ENCODE measurements at places on chromosomes 6 and 20.

DNA sequence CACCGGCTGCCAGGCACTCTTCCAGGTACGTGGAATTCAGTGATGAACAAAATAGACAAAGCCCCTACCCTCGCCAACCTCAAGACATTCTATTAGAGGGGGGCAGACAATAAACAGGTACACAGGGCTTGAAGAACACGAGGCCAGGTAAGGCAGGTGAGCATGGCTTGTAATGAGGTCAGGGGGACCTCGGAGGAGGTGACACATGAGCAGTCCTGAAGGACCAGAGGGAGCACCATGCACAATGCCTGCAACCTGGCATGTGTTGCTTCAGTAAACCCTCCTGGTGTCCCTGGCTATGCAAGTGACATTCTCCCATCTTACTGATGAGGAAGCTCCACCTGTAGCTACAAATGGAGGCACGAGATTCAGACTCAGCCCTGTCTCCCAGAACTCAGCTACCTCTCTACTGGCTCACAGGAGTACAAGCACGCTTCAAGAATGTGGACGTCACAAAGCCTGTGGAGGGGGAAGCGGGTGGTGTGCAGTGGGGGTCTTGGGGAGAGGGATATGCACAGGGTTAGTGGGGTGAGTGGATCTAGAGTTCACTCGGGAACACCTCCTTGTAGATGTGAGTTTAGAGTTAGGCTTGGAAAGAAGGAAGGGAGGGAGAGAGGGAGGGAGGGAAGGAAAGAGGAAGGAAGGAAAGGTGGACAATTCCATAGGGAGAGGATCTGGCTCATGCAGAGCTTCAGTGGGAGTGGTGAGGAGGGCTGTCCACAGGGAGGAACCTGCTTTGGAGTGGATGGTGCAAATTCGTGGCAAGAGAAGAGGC, 7.6 kb upstream of the MAPK13 start:
- no peak for ATAC-seq

DNA sequence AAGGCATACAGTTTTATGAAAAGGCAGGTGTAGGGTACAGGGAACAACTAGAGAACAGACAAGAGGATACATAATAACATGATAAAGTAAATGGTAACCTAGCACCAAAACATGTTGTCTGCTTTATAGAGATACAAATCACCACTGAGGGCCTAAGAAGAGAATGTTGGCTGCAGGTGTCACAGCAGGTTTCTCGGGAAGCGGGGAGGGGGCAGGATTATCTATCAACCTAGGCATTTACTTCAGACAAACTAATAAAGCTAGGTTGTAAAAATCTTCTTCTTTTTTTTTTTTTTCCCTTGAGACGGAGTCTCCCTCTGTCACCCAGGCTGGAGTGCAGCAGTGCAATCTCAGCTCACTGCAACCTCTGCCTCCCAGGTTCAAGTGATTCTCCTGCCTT, 22.7 kb downstream of the PIM1 start:
- ATAC-seq = no peak

DNA sequence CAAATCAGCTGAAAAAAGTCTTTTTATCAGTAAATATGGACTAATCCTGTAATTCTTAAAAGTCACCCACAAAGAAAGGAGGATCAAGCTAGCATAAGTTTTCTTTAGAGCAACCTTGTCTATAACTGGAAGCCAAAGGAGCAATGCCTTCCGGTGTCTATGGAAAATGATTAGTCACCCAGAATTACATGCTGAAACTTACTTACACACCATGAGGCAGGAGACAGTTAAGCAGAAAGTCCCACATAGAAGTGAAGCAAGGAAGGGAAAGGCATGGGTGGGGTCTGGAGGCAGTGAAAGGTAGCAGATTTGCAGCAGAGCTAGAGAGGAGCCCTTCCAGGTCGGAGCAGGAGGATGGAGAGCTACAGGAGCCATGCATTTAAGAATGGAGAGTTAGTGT, 153.7 kb upstream of the RIPOR2 start:
- peak; percentile 83 for ATAC-seq

- ATAC-seq = no peak
Observed at GRCh38 chr6:34102696-34103095, 43.2 kb downstream of the GRM4 start.

DNA sequence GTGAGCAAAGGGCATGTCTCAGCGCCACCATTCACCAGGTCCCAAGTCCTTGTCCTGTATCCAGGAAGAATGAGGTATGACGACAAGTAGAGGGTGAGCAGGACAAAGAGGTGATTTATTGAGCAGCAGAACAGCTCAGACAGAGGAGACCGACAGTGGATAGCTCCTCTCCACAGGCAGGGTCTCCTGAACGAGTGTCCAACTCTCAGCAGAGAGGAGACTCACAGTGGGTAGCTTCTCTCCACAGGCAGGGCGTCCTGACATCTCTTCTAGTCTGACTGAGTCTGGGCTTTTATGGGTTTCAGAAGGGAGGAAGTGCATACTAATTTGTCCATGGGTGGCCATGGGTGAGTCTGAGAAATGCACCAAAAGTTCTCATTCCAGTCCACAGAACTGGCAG, 204.7 kb downstream of the ANKRD60 start:
- ATAC-seq = no peak

DNA sequence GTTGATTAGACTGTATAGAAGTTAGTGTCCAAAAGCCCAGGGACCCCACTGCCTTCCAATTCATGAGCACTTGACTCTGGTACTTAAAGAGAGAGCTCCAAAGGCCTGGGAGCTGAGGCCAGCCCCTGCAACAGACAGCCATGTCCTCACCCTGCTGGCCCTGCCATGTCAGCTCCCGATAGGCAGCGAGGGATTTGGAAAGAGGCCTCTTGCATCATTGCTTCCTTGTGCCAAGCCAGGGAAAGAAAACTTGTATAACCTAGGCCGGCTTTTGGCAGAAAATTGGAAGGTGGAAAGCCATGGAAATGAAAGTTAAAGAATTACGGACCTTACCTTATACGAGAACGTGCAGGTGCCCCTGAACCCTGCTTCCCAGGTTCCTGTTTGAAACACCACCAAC, 8.4 kb upstream of the PCK1 start:
- no peak for ATAC-seq

- no peak for ATAC-seq
Observed at GRCh38 chr6:147057188-147057587, 147.0 kb upstream of the STXBP5 start.

GRCh38 chr6:157012355-157012754, 235.2 kb downstream of the ARID1B start:
- no peak for ATAC-seq

DNA sequence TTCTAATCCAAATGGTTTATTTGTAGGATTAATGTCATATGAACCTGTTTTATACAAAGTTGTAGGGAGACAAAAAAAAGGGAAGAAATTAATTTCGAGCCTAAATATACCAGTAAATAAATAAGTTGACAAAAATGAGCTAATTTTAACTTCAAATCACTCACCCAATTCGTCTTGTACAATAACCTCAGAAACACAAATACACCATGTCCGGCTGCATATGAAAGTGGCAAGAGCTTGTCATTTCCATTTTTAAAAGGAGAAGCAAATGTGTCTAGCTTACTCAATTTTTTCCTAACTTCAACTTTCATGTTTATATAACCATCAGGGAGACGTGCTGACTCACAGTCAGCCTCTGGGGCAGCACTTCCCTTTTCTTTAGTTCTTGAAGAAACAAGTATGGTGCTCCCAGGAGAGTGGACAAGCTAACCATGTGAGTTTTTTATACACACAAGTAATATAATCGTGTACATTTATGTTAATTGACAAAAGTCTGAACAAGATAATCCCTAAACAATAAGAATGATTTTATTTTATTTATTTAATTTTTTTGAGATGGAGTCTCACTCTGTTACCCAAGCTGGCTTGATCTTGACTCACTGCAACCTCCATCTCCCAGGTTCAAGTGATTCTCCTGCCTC, 55.5 kb upstream of the SGK1 start:
- peak; percentile 79 for ATAC-seq

DNA sequence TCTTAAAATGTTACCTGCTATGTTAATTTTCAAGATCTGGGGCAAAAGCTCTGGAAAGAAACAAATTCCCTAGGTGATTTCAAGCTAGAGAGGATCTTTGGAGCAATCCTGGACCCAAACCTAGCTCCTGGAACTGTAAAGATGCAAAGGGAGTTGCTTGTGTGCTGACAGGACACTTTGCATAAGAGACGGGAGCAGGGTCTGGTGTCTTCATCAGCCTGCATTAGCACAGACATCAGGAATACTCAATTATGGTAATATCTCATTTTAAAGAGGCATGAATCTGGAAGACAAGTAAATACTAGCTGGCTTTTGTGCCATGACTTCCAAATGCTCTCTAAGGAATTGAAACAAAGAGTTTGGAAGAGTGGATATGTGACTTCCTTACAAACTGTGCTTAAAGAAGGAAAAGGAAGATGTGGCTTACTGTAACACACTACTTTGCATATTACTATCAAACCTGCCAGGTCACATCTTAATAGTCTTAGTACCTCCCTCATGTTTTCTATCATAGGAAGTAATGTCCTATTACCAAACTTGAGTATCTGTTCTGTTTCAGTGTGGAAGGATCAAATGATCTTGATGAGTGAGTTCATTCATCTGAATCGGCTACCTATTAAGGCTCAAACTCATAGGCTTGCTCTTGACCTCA, 193.4 kb downstream of the ALDH8A1 start:
- ATAC-seq = peak; percentile 54

DNA sequence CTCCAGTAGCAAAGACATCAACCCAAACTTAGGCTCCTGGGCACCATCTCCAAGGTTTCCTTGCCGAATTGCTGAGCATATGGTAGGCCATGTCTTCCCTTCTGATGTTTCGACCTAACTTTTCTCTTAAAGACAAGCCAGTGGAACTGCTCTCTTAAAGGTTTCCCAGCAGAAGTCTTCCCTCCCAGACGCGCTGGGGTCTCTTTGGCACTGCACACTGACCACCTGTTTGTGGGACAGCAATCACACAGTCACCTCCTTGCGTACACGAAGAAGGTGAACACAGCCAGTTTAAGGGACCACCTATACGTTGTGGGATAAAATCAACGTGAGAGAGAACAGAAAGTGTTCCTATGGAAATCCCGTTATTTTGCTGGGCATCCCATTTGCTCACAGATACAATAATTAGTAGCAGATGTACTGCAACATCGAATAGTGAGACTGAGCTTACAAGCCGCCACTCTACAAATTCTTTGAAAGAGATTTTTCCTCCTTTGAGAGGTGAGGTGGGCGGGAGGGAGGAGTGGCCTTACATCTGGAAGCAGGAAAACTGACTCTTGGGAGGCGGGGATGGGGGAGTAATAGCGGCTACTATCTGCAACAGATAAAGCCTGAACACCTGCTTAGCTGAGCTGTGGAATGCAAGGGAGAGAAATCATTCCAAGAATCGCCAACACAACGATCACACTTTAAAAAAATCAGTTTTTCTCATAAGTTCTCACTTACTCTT, 9.9 kb downstream of the GRIK2 start:
- ATAC-seq = no peak

DNA sequence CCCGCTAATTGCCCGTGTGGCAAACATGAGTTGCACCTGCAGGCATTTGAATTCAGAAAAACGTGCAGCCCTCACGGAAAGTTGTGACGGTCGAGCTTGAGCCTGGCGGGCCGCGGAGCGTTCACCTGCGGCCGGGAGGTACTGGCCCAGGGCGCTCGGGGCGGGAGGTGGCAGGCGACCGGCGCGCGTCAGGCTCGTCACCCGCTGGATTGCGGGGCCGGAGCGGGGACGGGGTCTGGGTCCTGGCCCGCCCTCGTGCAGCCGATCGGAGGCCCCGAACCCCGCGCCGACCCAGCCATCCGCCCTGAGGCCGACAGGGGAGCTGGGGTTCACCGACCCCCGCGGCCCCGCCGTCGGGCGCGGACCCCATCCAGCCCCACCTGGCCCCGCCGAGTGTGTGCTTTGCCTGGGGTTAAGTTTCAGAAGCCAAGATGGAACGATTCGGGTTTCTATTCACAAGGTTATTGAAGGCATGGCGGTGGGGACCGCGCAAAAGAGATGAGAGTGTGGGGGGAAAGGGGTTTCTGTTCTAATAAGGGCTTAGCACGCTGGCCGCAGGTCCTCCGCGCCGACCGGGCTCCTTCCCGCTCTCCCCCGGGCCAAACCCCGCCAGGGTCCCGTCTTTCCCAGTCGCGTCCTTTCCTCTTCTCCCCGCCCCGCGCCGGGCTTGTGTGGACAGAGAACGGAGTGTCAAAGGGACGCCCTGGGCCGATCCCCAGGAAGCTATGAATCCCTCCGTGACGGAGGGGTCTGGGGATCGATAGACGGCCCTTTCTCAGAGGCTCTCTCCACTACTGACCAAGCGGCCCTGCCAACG, 1.6 kb upstream of the HEY2 start:
- ATAC-seq = no peak

DNA sequence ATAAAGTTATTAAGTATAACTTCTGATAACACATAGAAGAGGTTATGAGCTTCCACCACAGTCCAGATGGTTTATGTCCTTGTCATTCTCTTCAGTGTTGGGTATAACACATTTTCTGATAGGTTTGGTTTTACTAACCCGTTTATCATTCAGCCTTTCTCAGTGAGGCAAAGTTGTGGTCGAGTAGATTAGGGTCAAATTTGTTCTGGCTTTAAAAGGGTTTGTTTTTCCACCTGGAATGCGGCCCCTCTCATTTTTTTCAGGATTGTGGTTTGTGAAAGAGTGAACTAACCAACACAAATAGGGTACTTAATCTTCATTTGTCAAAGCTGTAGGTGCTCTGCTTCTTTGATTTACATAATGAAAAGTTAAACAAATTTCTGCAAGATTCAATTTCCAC, 204.2 kb upstream of the ASCC3 start:
- no peak for ATAC-seq
